ENCODE measurements at places on chromosomes 3 and 15.
A peak's percentile ranks its signal among the peaks of the same experiment; 100 is the strongest.

DNA sequence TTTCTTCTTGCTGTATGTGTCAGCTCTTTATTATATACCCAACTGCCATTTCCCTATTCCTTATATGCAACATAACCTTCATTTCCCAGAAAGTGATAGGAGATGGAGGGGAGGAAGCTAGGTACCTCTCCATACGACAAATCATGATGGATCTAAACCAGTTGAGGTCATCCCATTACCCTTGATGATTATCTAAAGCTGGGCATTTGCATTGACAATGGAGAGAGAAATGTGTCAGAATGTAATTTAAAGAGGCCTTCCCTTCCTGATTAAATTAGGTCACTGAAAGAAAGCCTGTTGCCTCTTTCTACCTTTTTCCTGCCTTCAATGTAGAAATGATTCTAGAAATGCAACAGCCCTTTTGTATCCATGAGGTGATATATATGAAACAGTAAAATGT, 81.9 kb downstream of the SUCNR1 start:
- no peak for DNase-seq

GRCh38 chr3:77259694-77260093, 219.8 kb downstream of the ROBO2 start:
- DNase-seq = no peak

- no peak for DNase-seq
Measured at GRCh38 chr3:54426381-54426780, 304.0 kb downstream of the CACNA2D3 start.

GRCh38 chr3:72397586-72397985, 450.7 kb downstream of the SHQ1 start:
- no peak for DNase-seq

DNA sequence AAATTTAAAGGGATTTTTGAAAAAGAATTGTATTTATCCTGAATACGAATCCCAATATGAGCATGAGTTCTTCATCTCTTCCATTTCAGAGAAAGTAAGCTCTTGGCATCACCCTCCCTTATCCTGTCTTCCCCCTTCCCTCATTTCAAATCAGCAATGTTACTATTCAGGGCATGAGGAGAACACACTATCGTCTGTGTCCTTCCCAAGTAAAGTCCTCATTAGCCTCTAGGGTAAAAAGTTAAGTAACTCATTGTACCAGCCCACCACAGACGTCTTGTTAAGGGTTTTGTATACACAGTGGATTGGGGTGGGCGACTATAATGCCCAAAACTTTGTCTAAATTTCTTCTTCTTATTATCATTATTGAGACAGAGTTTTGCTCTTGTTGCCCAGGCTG, 14.8 kb downstream of the ARL6IP5 start:
- DNase-seq = no peak

- peak; percentile 57 for DNase-seq
Measured at GRCh38 chr3:172341482-172342059, 106.7 kb downstream of the GHSR start.

DNA sequence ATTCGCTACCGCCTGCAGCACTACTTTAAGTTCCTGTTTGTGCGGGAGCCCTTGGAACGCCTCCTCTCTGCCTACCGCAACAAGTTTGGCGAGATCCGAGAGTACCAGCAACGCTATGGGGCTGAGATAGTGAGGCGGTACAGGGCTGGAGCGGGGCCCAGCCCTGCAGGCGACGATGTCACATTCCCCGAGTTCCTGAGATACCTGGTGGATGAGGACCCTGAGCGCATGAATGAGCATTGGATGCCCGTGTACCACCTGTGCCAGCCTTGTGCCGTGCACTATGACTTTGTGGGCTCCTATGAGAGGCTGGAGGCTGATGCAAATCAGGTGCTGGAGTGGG, 995 bp downstream of the CHST14 start:
- DNase-seq = no peak

GRCh38 chr3:119257111-119257510, 16.4 kb upstream of the B4GALT4 start:
- DNase-seq = no peak

DNA sequence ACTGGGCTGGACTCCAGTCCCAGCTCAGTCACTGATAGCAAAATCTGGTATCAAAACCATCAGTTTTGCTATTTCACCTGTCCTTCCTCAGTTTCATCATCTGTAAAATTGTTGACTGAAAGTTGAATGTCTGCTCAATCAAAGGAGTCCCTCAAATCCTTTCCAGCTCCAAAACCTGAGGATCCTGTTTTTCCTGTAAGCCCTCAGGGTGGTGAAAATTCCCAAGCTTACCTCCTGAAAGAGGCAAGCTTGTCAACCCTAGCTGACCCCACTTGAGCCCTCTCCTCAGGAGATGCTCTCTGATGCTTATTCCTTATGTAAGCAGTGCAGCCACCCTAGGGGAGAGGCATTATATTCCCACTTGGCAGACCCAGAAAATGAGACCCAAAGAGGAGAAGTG, 82.6 kb downstream of the HMG20A start:
- DNase-seq = no peak

GRCh38 chr3:132659000-132659364, 627 bp downstream of the ACAD11 start:
- no peak for DNase-seq

DNA sequence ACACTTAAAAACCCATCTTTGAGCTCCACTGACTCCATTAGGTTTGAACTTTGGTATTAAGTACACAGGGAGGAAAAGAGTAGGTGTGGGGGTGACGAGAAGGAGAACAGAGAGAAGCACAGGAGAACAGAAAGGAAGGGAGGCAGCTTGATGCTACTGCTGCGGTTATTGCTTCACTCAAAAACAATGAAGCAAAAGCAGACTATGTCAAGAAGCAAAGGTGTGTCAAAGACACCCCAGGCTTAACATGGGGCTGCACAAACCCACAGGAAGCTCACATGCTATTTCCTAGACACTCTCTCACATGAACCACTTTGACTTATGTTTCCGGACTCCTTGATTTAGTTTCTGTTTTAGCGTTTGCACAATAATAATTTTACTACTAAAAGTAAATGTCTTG, 961.0 kb upstream of the CFAP20DC start:
- DNase-seq = no peak

- no peak for DNase-seq
Measured at GRCh38 chr3:152505926-152506325, 237.2 kb downstream of the MBNL1 start.

All from globus pallidus (tissue), 1 donor.